Hindlimb muscle (tissue), 1 donor: ENCODE measurements at places on chromosomes 7 and 10. TPM values are rescaled to one million over a fixed set of nuclear protein-coding genes. Genes with fewer than 3 reads are reported as not detected.

EXOSC1 gene
- 27.3 TPM for polyA plus RNA-seq

DDC gene
- not detected for polyA plus RNA-seq

VENTX gene
- 0.22 TPM for polyA plus RNA-seq

PRSS37 gene
- polyA plus RNA-seq = 0.28 TPM

PALD1 gene
- 22.7 TPM for polyA plus RNA-seq

LIPN gene
- not detected for polyA plus RNA-seq

DNA sequence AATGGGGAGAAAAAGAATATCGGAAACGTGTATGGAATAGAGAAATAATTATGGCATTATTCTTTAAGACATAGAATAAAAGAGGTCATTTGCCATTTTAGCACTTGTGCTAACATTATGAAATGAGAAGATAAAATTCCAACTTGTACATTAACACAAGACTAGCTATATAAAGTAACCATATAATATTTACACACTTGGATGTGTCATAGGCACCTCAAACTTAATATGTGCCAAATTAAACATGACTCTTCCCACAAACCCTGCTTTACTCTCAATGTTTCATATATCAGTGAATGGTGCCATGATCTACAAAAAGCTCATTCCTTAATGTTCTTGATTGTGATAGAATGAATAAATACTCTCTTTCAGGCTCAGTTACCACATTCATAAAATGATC lies 4.1 kb upstream of the MINDY3 start:
- no peak for DNase-seq

GRCh38 chr7:121755818-121756552 lies 117.0 kb upstream of the PTPRZ1 start:
- no peak for DNase-seq

GRCh38 chr7:129225931-129226572 lies 1.2 kb downstream of the AHCYL2 start:
- DNase-seq = no peak

DNA sequence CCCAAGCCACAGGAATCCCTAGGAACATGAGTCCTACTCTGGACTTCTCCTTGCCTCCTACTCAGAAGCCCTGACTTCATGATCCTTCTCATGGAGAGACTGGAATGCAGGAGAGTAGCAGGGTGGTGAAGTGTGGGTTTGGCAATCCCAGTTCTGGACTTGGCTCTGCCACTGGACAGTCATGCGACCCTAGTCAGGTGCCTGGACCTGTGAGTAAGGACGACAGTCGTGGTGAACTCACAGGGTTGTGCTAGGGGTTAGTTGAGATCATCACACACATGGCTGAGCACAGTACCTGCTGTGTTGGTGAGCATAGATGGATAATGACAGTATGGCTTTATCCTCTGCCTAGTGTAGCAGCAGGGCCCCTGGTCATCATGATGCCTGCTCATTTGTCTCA lies 117.9 kb downstream of the LRRC18 start:
- DNase-seq = no peak

- DNase-seq = no peak
Observed at GRCh38 chr10:132301371-132302330, 6.1 kb downstream of the STK32C start.

GRCh38 chr7:98294798-98295382 lies 13.4 kb downstream of the BRI3 start:
- DNase-seq = no peak

DNA sequence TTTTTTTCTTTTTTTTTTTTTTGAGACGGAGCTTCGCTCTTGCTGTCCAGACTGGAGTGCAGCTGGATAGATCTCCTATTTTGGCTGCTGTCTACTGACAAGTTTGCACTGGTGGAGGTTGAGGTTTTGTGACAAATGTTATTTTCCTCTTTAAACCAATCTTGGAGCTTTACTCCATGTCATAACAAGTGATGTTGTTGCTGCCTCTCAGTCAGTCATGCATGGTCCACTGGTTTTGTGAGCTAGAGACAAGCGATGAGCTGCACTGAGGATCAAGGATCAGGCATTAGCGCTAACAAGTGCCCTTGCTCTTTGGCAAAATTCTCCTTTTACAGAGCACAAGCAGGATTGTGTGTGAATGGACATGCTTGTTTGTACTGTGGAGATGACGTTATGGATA lies 805 bp upstream of the WDFY4 start:
- DNase-seq = no peak

DNA sequence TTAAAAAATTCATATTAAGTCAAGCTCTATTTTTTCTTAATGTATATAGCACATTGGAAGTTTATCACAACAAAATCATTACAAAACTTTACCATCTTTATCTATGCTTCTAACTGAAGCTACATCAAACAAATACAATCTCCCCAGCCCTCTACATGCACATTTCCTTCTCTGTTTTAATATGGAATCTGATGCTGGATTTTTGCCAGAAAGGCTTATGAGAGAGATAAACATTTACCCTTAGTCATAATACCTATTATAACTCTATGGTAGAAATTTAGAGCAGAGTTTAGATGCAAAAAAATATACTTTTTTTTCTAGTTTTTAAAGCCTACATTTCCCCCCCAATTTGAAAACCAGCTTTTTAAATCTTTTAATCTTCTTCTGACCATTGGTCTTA lies 1198.6 kb downstream of the GATA3 start:
- DNase-seq = no peak

GRCh38 chr10:132418527-132419416 lies 21.8 kb downstream of the PWWP2B start:
- DNase-seq = no peak

DNA sequence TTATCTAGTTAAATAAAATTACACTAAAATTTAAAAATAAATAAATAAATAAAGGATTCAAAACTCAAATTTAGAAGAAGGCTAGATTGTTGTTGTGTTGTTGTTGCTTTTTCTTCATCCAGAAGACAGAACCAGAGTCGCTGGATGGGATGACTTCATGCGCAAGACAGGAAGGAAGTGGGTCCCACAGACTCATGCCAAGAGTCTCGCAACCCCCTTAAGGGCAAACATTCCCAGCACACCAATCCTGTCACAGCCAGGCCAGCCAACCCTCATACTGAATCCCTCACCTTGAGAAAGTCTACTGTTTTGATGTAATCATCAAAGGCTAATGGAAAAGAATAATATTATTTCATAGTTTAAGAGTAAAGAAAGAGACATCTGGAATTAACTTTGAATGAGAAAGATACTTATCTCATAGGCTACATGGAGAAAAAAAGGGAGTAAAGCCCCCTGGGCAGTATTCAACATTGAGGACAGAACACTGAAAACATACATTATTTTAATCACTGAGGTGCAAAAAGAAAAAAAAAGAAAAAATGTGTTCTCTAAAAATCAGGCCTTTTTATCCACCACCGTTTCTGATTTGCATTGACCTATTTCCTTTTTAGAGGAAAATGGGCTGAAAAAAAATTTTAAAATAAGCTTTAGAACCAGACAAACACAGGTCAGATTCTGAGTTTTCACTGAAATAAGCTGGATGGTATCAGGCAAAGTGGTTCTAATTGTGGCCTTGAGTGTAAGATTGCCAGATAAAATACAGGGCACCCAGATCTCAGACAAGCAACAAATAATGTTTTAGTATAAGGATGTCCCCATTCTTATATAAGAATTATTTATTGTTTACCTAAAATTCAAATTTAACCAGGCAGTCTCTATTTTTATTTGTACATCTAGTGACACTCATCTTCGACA lies 826.5 kb downstream of the TNS3 start:
- DNase-seq = no peak

- DNase-seq = no peak
Observed at GRCh38 chr7:37315772-37316715, 132.6 kb downstream of the ELMO1 start.

- no peak for DNase-seq
Observed at GRCh38 chr10:18303851-18304801, 163.9 kb downstream of the CACNB2 start.

DNA sequence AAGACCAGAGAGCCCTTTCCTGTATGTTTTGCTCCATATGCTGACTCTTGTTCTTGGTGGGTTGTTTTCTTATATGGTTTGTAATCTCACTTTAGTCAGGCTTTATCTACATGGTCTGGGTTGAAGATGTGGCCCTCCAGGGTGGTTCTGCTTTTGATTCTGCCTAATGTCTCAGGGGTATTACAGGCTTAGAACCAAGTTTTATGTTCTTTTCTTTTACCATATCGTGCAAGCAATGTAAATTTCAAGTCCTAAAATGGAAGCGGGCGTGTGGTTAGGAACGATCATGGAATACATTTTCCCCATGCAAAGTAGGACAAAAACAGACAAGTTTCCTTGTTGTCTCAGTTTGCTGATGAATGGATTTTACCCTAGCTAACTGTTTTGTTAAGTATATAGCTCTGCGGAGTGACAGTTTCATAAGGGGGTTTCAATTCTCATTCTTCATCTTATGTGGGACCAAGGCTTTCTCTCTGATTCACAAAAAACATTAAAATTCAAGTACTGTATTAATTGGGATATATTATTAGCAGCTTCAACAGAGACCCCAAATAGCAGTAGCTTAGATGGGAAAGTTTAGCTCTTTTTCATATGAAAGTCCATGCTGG lies 58.7 kb downstream of the MTURN start:
- no peak for DNase-seq
